Right atrium auricular region (tissue), 2 donors: ENCODE measurements at places on chromosomes 2 and 18. TPM values are rescaled to one million over a fixed set of nuclear protein-coding genes. Genes with fewer than 3 reads are reported as not detected.

- no peaks in the 10 kb centered on the region for H3K27me3 ChIP-seq
- no peak for DNase-seq
- H3K27ac ChIP-seq = no peak overlapping the region
- no peak overlapping the region for H3K4me3 ChIP-seq
- no peaks in the 10 kb centered on the region for H3K36me3 ChIP-seq
Observed at GRCh38 chr2:75833386-75833785, 122.7 kb upstream of the GCFC2 start.

DNA sequence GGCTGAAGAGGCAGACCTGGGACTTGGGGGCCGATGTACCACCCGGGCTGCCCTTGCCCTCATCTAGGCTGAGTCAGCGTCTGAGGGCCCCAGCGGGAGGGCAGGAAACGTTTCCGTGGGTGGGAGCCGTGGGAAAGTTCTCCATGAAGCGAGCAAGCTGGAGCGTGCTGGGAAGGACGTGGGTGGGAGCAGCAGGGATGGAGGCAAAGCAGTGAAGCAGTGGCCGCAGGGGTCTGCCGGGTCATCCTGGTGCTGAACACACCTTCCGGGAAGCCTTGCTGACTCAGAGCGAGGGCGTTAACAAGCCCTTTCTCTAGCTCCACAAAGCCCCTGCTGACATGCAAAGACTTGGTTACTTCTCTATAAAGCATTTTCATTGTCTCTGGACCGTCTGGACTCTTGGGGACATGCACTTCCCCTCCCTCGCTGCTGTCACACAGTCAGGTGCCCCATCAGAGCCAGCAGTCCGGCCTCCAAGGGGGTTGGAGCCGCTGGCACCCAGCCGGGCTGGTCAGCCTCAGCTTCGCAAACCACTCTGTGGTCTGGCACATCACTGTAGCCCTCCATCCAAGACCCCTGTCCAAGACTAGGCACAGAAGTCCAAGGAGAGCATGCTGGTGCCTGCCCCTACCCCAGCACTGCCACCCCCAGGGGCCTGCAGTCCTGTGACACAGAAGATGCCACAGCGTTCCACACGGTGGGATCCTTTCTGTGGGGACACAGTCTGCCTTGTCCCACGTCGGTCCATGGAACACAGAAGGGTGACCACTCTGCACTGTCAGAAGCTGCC, 115.1 kb upstream of the GPC1 start:
- no peaks in the 10 kb centered on the region for H3K4me1 ChIP-seq
- no peaks in the 10 kb centered on the region for H3K27me3 ChIP-seq
- no peak overlapping the region for H3K4me3 ChIP-seq
- H3K27ac ChIP-seq = no peak overlapping the region

- H3K27me3 ChIP-seq = no peaks in the 10 kb centered on the region
- DNase-seq = no peak
- H3K36me3 ChIP-seq = no peaks in the 10 kb centered on the region
- H3K4me3 ChIP-seq = no peak overlapping the region
- no peak overlapping the region for H3K27ac ChIP-seq
Observed at GRCh38 chr18:34947711-34948125, 93.5 kb upstream of the MAPRE2 start.

DNA sequence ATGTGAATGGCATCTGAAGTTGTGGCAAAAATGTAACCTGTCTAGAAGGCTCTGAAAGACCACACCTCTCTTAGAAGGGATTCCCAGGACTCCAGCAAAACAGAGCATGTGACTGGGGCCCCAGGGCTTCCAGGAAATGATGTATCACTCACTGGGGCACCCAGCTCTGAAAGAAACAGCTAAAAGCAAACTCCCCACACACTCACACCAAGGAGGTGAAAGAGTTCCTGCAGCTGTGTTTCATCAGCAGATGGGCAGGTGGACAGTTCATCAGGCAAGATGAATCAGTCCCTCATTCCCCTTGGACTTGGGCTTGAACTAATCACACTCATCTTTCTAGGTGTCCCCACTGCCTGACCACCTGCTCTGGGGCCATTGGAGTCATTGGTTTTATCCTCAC, 76.2 kb downstream of the CCBE1 start:
- no peaks in the 10 kb centered on the region for H3K4me1 ChIP-seq
- H3K4me3 ChIP-seq = no peak overlapping the region
- no peak for DNase-seq
- no peaks in the 10 kb centered on the region for H3K36me3 ChIP-seq
- H3K27ac ChIP-seq = no peak overlapping the region

DNA sequence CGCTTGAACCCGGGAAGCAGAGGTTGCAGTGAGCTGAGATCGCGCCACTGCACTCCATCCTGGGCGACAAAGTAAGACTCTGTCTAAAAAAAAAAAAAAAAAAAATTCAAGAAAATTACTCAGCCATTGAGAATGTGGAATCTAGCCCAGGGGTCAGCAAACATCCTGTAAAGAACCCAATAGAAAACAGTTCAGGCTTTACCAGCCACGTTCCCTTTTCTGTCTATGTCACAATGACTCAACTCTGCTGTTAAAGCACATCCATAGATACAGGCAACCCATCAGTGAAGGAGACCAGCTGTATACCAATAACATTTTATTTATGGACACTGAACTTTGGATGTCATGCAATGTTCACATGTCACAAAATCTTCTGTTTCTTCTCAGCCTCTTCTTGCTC, 435.6 kb upstream of the GYPC start:
- H3K4me1 ChIP-seq = no peaks in the 10 kb centered on the region
- H3K36me3 ChIP-seq = no peaks in the 10 kb centered on the region
- H3K27ac ChIP-seq = no peak overlapping the region
- no peaks in the 10 kb centered on the region for H3K27me3 ChIP-seq
- DNase-seq = no peak

DNA sequence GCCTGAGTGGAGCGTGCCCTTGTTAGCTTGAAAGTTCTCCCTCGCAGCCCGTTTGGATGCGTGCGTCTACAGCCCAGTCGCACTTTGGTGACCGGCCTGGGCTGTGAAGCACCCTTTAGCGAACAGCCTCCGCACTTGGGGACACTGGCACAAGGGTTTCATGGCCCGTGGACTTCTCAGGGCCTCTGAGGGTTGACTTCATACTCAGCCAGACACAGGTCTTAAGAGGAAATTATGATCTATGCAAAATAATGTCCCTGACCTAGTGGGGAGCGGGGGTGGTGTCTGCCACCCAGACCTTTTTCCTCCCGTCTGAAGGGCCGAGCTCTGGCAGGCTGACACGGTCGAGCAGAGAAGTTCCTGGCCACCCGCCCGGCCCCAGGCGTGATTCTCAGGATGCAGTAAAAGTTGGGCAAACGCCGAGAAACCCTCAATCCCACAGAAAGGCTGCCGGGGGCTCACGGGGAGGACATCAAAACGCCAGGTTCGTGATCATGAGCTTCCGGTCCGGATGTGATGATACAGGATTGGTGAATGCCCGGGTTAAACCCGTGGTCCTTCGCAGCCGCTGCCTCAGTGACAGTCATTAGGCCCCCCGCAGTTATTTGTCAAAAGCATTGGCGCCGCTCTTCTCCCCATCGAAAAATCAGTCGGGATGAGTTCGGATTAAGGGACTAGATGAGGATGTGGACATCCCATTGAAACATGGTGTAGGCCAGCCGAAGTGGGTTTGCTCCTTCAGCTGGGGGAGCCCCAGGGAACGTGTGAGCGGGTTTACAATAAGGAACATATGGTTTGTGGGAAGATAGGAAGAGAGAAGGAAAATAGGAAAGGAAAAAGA, 3.6 kb upstream of the PAX3 start:
- no peak overlapping the region for H3K27ac ChIP-seq
- peaks cover 79% of the 10 kb centered on the region for H3K27me3 ChIP-seq
- peak; percentile 51 for DNase-seq
- no peaks in the 10 kb centered on the region for H3K36me3 ChIP-seq
- H3K4me3 ChIP-seq = no peak overlapping the region
- H3K4me1 ChIP-seq = peaks cover 50% of the 10 kb centered on the region

GRCh38 chr2:1207962-1208510, 205.2 kb upstream of the TPO start:
- no peak overlapping the region for H3K27ac ChIP-seq
- no peak overlapping the region for H3K4me3 ChIP-seq
- no peak for DNase-seq
- no peaks in the 10 kb centered on the region for H3K27me3 ChIP-seq
- no peaks in the 10 kb centered on the region for H3K4me1 ChIP-seq

The ANKRD30B gene
- total RNA-seq = not detected

The UGT1A10 gene
- not detected for total RNA-seq

The TMEFF2 gene
- total RNA-seq = 0.56 TPM
